M059J (cell line): ENCODE measurements at places on chromosomes 12 and 14. TPM values are rescaled to one million over a fixed set of nuclear protein-coding genes. Genes with fewer than 3 reads are reported as not detected.
A peak's percentile ranks its signal among the peaks of the same experiment; 100 is the strongest.

The CLEC1B gene
- not detected in 2 replicates for total RNA-seq

The RNASE7 gene
- not detected in 2 replicates for total RNA-seq

The B4GALNT1 gene
- total RNA-seq: 21.6 and 43.3 TPM in 2 replicates

GRCh38 chr14:83342590-83342989 lies 1808.9 kb upstream of the SEL1L start:
- no peak for DNase-seq

DNA sequence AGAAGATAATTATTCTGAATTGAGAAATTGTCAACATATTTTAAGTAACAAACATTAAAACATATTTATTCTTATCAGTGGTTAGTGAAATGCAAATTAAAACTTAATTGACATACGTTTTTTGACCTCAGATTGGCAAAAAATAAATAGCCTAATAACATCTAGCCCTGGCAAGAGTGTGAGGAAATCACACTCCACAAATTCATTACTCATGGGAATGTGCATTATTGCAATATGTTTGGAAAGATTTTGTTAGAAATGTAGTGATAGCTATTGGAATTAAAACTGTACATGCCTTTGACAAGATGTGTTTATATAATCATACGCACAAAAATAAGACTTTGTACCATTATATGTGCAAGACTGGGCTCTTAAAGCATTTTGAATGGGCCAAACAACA lies 168.6 kb downstream of the KITLG start:
- DNase-seq: no peak

- peak; percentile 59 for DNase-seq
These were observed 44.0 kb downstream of the ARMH4 start for GRCh38 chr14:58107947-58108552.

DNA sequence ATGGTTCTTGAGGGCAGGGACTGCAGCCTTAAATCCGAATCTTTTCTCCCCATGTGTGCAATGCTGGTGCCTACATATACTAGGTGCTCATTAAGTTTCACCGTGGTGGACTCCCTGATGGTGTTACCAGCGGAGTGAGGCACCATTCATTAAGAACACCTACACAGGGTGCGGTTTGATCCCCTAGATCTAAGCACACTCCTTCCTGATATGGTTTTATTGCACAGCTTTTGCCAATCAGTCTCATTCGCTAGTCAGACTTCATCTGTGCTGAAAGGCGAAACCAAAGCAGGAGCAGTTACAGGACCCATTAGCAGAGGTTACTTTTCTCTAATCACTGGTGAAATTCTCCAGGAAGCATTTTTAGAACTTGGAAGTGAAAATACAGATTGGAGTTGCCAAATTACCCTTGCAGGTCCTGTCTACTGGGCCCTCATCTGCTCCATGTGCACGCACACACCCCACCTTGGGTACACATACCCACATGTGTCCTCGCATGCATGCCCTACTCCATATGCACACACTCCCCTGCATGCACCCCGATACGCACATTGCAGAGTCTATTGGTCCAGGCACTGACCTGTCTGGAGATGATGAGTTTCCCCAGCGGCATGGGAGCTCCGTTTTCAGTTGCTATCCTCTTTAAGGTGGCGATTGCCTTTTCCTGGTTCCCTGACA lies 58.5 kb downstream of the DAO start:
- no peak for DNase-seq

The MANSC1 gene
- 6.6 and 10.3 TPM in 2 replicates for total RNA-seq

- no peak for DNase-seq
These were observed 12.0 kb upstream of the DTX1 start for GRCh38 chr12:113044516-113044915.

DNA sequence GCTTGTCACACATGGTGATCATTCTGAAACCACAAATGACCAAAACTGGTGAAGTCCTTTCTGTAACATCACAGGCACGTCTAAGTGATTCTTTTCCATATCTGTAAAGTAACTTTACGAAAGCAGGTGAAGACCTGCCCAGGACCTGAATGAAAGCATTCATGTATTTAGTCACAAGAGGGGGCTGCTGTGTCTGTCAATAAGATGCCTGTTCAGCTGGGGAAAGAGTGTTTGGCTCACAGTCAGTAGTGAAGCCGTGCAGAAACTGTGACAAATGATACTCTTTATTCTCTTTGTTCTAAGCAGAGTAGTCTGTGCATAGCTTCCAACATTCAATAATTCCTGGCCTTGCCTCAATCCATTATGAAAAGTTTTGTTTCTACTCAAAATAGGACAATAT lies 373.5 kb upstream of the OR4E1 start:
- DNase-seq: no peak

DNA sequence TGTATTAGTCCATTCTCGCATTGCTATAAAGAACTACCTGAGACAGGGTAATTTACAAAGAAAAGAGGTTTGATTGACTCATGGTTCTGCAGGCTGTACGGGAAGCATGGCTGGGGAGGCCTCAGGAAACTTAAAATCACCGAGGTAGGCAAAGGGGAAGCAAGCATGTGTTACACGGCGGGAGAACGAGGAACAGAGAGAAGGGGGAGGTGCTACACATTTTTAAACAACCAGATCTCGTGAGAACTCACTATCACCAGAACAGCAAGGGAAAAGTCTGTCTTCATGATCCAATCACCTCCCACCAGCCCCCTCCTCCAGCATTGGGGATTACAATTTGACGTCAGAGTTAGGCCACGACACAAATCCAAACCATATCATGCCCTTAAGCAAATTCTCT lies 13.3 kb upstream of the MAX start:
- DNase-seq: no peak

The PRR13 gene
- 145 and 146 TPM in 2 replicates for total RNA-seq

DNA sequence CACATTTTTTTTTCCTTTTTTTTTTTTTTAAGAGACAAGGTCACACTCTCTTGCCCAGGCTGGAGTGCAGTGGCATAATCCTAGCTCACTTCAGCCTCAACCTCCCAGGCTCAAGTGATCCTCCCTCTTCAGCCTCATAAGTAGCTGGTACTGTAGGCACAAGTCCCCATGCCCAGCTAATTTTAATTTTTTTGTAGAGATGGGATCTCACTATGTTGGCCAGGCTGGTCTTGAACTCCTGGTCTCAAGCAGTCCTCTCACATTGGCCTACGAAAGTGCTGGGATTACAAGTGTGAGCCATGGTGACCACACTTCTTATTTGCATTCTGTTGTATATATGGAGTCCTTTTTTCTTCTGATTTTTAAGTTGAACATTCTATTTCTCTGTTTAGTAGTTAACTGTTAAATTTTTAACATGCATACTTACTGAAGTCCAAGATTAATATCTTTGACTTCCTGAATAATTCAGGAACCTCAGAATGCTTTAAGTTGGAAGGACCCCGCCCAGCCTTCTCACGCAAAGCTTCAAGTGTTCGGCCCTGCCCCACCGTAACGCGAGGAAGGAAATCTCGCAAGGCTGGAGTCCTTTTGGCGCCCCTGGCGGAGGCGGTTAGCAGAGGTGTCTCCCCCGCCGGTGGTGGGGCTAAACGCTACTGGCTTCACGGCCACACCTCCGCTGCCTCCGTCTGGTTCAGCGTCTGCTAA lies 21.6 kb downstream of the SPATS2 start:
- no peak for DNase-seq

DNA sequence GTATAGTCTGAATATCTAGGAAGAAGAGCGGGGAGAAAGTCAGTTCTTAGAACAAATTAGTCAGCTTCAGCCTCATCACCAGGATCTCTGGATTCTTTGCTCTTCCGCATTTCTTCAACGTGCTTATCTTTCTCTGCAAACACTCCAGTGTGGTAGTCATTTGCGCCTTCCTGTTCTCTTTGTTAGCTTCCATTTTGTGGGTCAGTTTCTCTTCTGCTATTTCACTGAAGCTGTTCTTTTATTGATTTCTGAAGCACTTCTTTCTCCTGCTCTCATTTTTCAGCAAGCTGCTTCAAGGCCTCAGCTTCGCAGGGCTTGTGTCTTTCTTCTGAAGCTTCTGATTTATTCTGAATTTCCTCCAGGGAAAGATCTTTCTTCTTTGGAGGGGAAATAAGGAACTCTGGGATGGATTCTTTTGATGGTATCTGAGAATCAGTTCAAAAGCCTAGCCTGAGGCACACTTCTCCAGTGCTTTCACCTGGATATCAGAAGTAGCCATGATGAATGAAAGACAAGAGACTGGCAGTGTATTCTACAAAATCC lies 13.5 kb downstream of the AMN1 start:
- DNase-seq: no peak

The FOXN3 gene
- 9.0 and 16.7 TPM in 2 replicates for total RNA-seq

DNA sequence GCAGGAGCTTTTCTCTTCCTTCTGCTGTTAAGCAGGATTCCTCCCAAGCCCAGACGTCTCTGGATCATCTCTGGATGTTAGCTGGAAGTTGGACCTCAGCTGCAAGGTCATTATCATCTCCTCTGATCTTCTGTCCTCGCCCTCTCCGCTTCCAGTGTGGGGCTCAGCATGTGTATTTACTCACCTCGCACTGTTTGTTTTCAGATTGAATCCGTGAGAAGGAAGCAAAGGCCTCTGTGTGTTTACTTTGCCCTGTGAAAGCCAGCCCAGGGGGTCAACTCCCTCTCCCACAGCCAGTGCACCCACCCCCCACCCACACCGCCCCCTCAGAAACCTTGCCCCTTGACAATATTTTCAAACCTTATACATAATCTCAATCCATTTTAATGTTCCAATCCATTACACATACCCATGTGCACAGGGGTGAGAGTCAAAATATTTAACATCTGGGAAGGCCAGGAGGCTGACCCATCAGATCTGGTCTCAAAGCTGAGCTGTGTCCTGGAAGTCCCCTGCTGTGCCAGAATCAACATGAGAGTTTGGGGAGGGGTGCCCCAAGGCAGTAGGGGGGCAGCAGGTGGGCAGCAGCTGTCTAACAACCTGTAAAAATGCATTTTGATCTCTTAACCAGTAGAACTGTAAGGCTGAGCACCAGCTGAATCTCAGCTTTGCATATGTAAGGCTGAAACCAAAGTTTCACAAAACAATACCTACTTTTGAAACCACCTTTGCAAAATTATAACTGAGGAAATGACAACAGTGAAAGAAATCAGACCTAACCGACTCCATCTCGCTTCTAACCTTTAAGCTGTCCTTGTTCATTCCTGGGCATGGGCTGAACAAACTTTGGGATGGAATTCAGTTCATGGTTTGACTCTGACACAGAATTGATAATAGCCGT lies 157.9 kb downstream of the ZNF664 start:
- no peak for DNase-seq

DNA sequence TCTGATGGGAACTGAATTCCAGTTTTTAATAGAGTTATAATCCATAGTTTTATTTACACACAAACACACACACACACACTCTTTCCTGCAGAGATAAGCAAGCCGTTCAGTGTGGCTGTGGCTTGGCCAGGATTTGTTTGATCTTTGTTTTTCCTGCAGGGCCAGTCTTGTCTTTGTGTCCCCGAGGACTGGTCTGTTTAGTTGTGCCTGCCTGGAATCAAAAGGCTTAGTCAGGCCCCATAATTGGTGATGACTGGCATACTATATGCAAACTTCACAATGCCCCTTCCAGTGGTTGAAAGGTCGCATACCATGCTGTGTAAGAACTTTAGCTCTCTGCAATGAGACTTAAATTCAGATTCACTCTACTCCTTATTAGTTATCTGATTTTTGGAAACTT lies 26.0 kb downstream of the WBP11 start:
- peak; percentile 65 for DNase-seq

The SIX1 gene
- 8.0 and 12.5 TPM in 2 replicates for total RNA-seq

DNA sequence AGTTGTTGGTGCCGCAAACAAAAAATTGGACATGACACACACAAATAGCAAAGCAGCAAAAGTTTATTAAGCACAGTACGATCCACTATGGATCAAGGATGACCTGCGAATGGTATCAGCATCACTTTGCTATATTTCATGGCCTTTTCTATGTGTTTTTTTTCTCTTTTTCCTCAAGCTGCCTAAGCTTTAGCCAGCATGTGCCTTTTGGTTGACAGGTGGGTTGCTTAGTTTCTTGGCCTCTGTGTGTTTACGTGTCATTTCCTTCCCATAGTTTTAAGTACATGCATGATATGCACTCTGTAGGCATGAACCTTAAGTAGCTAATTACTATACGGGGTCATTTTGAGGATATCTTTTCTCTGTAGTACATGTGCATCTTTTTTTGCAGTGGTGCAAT lies 9.8 kb downstream of the CD4 start:
- no peak for DNase-seq

The DCN gene
- total RNA-seq: 16.3 and 16.5 TPM in 2 replicates

The DACT1 gene
- total RNA-seq: 6.3 and 10.0 TPM in 2 replicates

The C12orf54 gene
- not detected in 2 replicates for total RNA-seq

The LIN7A gene
- total RNA-seq: 1.3 and 1.9 TPM in 2 replicates

GRCh38 chr12:81339071-81339470 lies 261.2 kb downstream of the ACSS3 start:
- no peak for DNase-seq

The SLC10A1 gene
- total RNA-seq: not detected in 2 replicates

DNA sequence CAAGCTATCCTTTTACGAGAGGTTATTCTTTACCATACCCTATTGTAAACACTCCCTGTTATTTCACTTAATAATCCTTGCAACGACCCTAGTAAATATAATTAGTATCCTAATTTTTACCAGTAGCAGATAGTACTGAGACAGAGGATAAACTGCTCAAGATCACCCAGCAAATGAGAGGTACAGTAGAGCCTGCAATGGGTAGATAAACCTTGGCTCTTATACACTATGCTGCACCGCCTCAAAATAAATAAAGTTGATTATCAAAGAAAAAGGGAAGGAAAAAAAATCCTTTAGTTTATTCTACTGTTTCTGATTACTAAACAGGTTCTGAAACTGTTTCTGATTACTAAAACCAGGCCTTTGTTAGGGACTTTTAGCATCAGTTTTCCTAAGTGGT lies 22.5 kb downstream of the YBX3 start:
- no peak for DNase-seq

GRCh38 chr14:38003746-38004609 lies 203.7 kb upstream of the SSTR1 start:
- DNase-seq: no peak
